Mesangial cell (primary cell): ENCODE measurements at places on chromosomes 2 and 18. TPM values are rescaled to one million over a fixed set of nuclear protein-coding genes. Genes with fewer than 3 reads are reported as not detected.

FIGN gene
- total RNA-seq = 3.1 and 6.0 TPM in 2 replicates

FASTKD2 gene
- 15.6 and 26.6 TPM in 2 replicates for total RNA-seq

CDH7 gene
- total RNA-seq = not detected in 2 replicates

ALLC gene
- not detected in 2 replicates for total RNA-seq

LAPTM4A gene
- 93.0 and 101 TPM in 2 replicates for total RNA-seq

SH3RF3 gene
- total RNA-seq = 6.1 and 9.1 TPM in 2 replicates

APCDD1 gene
- total RNA-seq = 3.4 TPM in 1 of 2 replicates, not detected in the other

ZNF396 gene
- total RNA-seq = 0.33 and 0.89 TPM in 2 replicates

ID2 gene
- 16.1 and 133 TPM in 2 replicates for total RNA-seq

DUSP2 gene
- total RNA-seq = 2.1 and 3.8 TPM in 2 replicates

TRIM43 gene
- not detected in 2 replicates for total RNA-seq

PAIP2B gene
- 0.81 and 2.3 TPM in 2 replicates for total RNA-seq

ITGA6 gene
- total RNA-seq = 20.9 and 39.1 TPM in 2 replicates

NPC1 gene
- total RNA-seq = 53.3 and 84.3 TPM in 2 replicates

OR6B2 gene
- not detected in 2 replicates for total RNA-seq

LRRC30 gene
- not detected in 2 replicates for total RNA-seq

TTC39C gene
- total RNA-seq = 17.1 and 28.1 TPM in 2 replicates

DGKD gene
- 15.6 and 17.4 TPM in 2 replicates for total RNA-seq

ANXA4 gene
- 57.0 and 204 TPM in 2 replicates for total RNA-seq

SERPINB3 gene
- total RNA-seq = not detected in 2 replicates

SRD5A2 gene
- not detected in 2 replicates for total RNA-seq

EMX1 gene
- total RNA-seq = 0.16 and 0.51 TPM in 2 replicates

GALNT14 gene
- 73.3 and 217 TPM in 2 replicates for total RNA-seq

RAB17 gene
- total RNA-seq = 0.63 TPM in 1 of 2 replicates, not detected in the other

VWC2L gene
- total RNA-seq = not detected in 2 replicates

CASP8 gene
- 5.7 and 8.8 TPM in 2 replicates for total RNA-seq

SETBP1 gene
- 0.98 and 5.2 TPM in 2 replicates for total RNA-seq

TUBA3E gene
- not detected in 2 replicates for total RNA-seq

CFAP221 gene
- 0.81 and 1.8 TPM in 2 replicates for total RNA-seq

ATP5F1A gene
- 429 and 441 TPM in 2 replicates for total RNA-seq

SAG gene
- total RNA-seq = not detected in 2 replicates

SERPINB4 gene
- total RNA-seq = not detected in 2 replicates

GALNT3 gene
- total RNA-seq = 16.4 and 21.2 TPM in 2 replicates

ADRA2B gene
- not detected in 2 replicates for total RNA-seq

GALM gene
- 4.2 and 8.1 TPM in 2 replicates for total RNA-seq

STARD6 gene
- total RNA-seq = 0.38 TPM in 1 of 2 replicates, not detected in the other

CPS1 gene
- total RNA-seq = 1.3 and 4.8 TPM in 2 replicates

LINC00305 gene
- total RNA-seq = not detected in 2 replicates

IL1R2 gene
- total RNA-seq = 0.38 TPM in 1 of 2 replicates, not detected in the other

PDCD1 gene
- total RNA-seq = not detected in 2 replicates

UGT1A5 gene
- not detected in 2 replicates for total RNA-seq

PIEZO2 gene
- total RNA-seq = 2.0 and 5.3 TPM in 2 replicates

BMPR2 gene
- total RNA-seq = 30.1 and 53.0 TPM in 2 replicates

BUB1 gene
- total RNA-seq = 5.5 and 81.8 TPM in 2 replicates

SP140 gene
- 0.25 and 0.98 TPM in 2 replicates for total RNA-seq

AGBL5 gene
- 18.1 and 33.8 TPM in 2 replicates for total RNA-seq

RAB27B gene
- 1.6 and 3.0 TPM in 2 replicates for total RNA-seq

MXD1 gene
- 1.3 and 3.4 TPM in 2 replicates for total RNA-seq

TEKT4 gene
- total RNA-seq = not detected in 2 replicates

ACVR1C gene
- total RNA-seq = under 0.01 TPM in 2 replicates

NHEJ1 gene
- 12.9 and 20.2 TPM in 2 replicates for total RNA-seq

RTKN gene
- 39.1 and 48.0 TPM in 2 replicates for total RNA-seq

PHOSPHO2 gene
- 2.5 and 3.6 TPM in 2 replicates for total RNA-seq

TPRKB gene
- 5.6 and 41.1 TPM in 2 replicates for total RNA-seq
